ENCODE measurements at places on chromosomes 16 and 17.

GRCh38 chr17:69250641-69251040 lies 22.0 kb upstream of the ABCA10 start:
- no peak for DNase-seq

DNA sequence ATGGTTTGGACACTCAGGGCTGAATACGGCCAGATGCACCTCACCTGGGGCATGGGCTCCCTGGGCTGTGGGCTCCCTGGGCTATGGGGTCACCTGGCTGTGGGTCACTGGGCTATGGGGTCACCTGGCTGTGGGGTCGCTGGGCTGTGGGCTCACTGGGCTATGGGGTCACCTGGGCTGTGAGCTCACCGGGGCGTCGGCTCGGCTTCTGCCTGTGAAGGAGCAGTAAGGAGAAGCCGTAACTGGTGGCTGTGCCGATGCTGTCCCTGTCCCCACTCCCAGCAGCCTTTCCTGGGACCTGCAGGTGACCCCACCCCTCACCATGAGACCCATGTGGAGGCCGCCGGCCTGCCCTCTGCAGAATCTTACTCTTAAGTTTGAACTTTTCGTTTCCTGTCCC lies 1.9 kb upstream of the PERCC1 start:
- DNase-seq, result no peak

GRCh38 chr17:64110379-64111152 lies 19.4 kb downstream of the ERN1 start:
- DNase-seq, result no peak

DNA sequence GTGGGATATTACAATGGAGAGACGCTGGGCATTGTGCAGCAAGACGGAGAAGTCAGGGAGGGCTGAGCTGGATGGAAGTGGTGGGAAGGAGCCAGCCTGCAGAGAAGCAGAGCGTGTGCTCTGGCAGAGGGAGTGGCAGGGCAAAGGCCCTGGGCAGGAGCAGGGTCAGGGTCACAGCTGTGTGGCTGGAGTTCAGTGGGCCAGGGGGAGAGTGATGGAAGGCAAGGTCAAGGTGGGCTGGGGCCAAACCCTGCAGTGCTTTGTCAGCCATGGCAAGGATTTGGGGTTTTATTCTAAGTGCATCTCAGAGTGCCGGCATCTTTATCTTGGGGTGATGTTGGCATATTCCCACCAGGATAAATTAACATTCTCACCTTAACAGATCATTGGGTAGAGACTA lies 31.9 kb upstream of the C16orf78 start:
- no peak for DNase-seq

- DNase-seq, result no peak
Measured at GRCh38 chr17:55817397-55817709, 66.5 kb downstream of the PCTP start.

DNA sequence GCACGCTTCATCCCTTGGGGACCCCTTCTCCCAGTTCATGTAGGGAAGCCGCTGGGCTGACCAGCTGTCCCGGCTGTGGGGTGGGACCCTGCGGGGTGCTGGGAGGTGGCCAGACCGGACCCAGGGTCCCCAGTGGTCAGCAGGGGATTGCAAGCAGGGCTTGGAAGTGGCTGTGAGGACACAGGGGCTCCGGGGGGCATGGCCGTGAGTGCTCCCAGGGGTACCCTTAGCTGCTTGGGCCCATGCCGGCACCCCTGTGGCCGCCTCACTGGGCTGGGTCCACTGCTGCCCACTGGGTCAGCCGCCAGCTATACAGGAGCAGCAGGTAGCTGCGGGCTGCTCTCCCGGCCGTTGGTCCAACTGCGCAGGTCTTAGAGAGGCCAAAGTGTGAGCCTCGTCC lies 18.8 kb downstream of the PRSS27 start:
- DNase-seq, result no peak

DNA sequence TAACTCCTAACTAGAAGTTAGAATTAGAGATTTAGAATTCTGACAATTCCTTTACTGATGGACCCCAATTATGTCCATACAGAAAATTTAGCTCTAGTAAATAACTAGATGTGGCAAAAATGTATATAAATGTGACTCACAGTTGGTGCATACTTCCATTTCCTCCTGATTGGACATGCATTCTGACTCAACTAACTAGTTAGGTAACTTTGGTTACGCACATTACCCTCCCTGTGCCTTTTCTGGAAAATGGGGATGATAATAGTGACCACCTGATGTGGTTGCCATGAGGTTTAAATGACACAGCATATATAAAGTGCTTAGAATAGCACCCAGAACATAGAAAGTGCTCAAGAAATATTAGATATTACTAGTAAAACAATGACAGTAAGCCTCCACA lies 550.0 kb upstream of the SALL1 start:
- no peak for DNase-seq

- DNase-seq, result no peak
Measured at GRCh38 chr17:65743308-65743655, 181.8 kb upstream of the AXIN2 start.

- no peak for DNase-seq
Measured at GRCh38 chr17:50943575-50943933, 77.4 kb upstream of the TOB1 start.
